ENCODE measurements at places on chromosomes 3 and 15. TPM values are rescaled to one million over a fixed set of nuclear protein-coding genes. Genes with fewer than 3 reads are reported as not detected.

The ITPKA gene
- total RNA-seq = 0.24 TPM

The ASTE1 gene
- 14.0 TPM for total RNA-seq

The ISY1 gene
- 65.7 TPM for total RNA-seq

The LRTM1 gene
- total RNA-seq = not detected

The ADPRH gene
- total RNA-seq = 3.8 TPM

The FAM240A gene
- total RNA-seq = not detected

DNA sequence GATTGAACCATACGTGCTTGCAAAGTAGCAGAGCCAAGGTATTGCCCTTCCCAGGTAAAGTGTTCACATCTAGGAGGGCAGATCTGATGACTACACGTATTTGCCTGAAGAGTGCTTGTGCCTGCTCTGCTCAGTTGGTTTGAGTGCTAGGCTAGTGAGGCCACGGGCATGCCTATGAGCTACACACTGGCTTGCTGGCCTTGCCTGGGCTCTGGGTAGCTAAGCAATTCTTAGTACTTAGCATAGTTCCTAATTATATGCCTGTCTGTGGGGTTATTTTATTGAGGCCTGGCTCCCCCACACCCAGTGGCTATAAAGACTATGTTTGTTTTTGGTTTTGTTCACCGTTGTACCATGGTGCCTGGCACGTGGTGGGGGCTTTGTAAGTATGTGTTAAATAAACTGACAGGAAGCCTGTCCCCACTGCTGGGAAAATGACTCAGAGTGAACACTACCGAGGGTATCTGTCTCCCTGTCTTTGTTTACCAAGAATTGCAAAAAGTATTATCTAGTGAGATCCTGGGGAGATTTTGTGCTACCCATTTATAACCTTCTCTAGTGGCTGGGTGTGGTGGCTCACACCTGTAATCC, 72.1 kb upstream of the ETV5 start:
- no peak for DNase-seq

GRCh38 chr3:27675287-27675686, 46.8 kb downstream of the EOMES start:
- no peak for DNase-seq

DNA sequence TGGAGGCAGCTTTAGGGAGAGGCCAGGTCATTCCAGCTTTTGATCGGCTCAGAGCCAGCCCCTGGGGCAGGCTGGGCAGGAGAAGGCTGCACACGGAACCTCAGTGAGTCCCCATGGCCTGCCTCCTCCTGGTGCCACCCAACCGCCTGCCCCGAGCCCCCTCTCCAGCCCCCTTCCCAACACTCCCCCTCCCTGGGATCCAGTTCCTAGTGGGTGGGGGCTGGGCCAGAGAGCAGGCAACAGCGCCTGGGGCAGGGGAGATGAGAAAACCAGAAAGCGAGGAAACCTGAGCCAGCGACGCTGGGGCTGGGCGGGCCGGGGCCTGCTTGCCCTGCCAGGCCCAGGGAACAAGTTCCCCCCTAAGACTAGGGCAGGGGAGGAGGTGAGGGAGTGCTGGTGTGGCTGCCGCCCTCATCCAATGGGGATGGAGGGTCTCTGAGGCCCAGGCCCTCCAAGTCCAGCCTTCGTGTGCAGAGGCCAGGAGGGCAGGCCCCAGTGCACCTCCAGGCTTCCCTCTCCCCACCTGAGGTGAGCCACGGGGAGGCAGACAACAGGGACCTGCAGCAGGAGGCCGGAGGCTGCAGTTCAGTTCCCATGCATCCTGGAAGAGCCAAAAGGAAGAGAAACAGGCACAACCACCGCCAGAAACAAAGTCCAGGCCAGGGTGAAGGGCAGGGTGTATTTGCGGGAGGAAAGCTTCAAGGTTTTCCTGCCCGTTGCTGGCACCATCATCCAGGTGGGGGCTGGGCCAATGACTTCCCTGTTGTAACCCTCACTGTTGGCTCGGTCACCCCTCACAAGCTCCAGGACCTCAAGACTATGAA, 4.0 kb upstream of the SEMA3F start:
- no peak for DNase-seq

DNA sequence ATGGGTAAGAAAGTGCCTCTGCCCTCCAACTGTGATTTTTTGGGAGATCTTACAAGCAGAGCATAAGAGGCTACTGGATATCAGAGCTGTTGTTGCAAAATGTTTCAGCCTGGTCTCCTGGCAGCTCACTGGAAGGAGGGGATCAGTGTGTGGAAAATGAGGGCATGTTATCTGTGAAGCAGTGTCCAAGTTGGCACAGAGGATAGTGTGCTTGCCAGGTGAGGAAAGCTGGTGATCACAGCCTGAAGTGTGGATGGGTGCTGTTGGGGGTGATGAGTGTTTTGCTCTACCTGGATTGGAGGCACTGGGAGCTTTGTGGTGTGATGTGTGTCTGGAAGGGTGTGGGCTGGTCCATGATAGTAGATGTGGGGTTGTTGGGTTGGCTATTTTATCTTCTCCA, 69.3 kb downstream of the MCTP2 start:
- DNase-seq = no peak

- no peak for DNase-seq
These were observed 4.3 kb upstream of the LTF start for GRCh38 chr3:46468753-46469600.

DNA sequence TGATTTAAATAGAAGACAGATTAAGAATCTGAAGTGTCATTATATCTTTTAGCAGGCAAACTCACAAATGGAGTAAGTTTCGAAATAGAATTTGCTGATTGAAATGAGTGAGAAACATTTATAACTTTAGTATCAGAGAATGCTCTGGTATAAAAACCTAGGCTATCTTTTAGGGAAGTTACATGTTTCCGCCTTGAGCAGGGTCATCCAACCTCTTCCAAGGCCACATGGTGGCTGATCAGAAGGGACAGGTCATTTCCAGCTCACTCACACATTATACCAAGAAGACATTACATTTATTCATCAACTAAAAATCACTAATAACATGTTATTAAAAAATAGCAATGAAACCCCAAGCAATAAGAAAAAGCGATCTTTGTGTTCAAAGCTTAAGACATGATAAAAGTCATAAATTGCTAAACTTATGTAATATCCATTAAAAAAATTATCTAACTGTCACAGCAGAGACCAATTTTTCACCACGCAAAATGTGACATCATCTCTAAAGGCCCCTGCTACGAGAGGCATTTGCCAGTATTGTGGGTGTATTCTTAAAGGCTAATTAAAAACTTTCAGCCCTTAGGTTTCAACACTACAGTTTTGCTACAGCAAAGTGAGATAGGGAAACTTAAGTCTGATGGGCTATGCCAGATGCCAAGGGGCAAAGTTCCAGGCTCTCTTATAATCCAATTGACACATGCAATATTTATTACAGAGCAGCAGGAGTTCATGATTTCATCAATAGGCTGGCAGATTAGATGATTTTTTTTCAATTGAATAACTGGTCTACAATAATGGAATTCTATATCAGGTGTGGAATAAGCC, 240.4 kb upstream of the TBL1XR1 start:
- DNase-seq = no peak

DNA sequence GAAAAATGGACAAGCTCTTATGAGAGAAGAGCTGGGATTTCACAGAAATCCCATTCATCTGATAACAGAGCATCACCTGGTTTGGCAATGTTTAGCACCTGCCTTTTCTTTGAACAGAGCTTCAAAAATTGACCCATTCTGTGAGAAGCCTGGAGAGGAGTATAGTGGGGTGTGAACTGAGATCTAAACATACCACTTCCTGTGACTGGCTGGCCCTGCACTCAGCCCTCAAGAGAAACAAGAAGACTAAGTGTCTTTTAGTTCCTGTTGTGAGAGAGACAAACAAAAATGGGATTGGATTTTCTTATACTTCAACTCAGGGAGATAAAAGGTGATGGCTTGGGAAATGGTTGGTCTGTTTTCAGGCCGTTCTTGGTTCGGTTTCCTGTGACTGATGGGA, 1060.2 kb downstream of the ROBO1 start:
- DNase-seq = peak; percentile 33

- DNase-seq = no peak
These were observed at the start of gene TGM5 for GRCh38 chr15:43266834-43267233. Gene TGM5, minus strand, starts transcription at chr15:43266928. Its CDS starts 79 bp downstream, at chr15:43266849.

- no peak for DNase-seq
These were observed 12.8 kb downstream of the GABRG3 start for GRCh38 chr15:26983822-26984221.

- DNase-seq = no peak
These were observed 57.5 kb upstream of the MEF2A start for GRCh38 chr15:99508311-99508645.

DNA sequence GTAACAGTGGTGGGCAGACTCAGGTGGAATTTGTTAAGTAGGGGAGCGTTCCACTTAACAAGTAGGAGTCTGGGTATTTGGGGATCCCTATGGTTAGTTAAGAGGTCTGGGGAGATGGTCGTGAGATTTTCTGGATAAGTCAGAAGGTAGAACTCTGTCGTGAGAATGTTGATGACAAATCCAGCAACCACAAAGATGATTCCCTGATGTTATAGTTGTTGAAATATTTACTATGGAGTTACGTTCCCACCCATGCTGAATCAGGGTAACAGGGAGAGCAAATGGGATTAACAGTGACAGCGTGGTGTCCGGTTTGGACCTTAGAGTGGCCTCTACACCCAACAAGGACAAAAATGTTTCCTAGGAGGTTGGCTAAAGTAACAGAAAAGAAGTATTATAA, 110.8 kb downstream of the MFSD1 start:
- no peak for DNase-seq

- DNase-seq = peak; percentile 53
These were observed 1.3 kb downstream of the SLC27A2 start for GRCh38 chr15:50183112-50183794.

DNA sequence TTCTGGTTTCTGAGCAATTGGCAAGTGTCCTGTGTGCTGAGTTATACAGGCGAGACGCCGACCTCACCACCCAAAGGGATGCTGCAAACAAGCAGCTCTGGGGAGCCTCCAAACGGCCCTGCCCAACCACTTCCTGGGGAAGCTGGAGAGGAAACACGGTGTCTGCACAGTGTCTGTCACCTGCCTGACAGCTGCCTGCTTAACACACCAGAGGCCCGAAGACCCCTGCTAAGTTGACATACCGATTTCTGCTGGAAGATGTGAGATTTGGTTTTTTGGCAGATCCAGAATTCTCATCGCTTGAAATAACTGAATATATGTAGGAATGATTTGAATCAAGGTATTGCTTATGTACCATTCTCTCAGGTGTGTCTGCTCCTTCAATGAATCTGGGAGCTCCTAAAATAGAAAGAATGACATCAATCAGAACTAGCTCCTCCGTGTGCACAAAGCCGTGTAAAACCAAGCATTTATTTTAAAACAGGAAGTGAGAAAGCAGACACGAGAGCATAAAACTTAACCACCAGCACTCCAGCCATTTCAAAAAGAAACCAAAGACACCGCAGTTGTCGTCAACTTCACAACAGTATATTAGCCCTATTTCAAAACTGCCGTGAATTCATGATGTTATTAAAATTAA, 27.2 kb downstream of the LRRC2 start:
- peak; percentile 93 for DNase-seq

DNA sequence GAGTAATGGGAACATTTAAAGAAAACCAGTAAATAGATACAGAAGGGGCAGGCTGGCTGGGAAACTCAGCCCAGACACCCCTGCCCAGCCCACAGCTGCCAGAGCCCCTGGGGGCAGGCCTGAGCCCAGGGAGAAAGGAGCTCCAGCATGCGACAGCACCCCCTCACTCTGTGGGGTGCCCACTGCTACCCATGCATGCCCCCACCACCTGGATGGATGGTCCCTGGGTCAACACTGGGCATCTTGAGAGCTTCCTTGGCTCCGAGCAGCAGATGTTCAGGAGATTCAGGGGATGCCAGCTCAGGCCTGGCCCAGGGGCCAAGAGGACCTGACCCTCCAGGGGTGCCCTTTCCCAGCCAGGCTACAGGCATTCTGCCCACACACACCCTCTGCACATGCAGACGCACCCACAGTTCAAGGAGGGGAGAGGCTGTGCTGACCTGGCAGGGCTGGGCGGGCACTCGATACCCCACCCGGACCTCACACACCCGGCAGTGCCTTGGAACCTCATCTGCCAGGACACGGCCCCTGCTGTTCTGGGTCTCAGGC, 31.5 kb downstream of the PTH1R start:
- no peak for DNase-seq

GRCh38 chr3:54955496-54955895, 27.6 kb upstream of the LRTM1 start:
- no peak for DNase-seq

DNA sequence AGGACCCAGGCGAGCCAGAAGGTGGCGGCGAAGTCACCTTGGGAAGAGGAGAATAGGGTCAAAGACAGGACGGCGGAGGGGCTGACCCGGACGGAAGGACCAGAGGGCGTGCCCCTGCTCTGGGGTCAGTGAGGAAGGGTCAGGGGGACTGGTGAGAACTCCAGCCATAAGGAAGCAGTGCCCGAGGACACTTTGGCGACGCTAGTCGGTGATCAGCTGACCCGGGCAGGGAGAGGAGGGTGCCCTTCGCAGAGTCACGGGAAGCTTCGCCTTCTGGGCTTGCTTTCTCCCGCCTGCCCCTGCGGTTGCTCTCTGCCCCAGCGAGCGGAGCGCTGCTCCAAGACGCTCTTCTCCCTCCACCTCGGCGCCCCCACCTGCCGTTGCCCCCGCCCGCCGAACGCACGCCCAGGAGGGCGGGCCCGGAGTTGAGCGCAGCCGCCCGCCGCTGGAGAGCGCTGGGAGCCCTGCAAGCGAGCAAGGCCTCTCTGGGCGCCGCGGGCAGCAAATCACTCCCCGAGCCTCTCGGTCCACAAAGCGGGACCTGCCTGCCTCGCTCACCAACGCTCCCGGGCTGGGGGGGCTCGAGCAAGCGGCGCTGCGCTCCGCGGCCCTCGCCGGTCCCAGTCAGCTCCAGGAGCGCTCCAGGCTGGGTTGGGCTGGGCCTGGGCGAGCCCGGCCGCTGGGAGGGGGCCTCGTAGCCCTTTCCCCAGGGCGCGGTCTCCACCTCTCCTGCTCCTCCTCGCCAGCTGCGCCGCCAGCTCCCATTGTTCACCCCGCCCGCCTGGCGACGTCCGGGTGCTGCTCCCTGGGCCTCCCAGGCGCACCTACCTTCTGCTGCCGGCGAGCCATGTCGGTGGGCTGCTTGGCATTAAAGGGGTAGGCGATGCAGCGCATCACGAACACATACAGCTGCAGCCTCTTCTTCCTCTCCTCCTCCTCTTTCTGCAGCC, 1.2 kb downstream of the CADPS start:
- DNase-seq = no peak

DNA sequence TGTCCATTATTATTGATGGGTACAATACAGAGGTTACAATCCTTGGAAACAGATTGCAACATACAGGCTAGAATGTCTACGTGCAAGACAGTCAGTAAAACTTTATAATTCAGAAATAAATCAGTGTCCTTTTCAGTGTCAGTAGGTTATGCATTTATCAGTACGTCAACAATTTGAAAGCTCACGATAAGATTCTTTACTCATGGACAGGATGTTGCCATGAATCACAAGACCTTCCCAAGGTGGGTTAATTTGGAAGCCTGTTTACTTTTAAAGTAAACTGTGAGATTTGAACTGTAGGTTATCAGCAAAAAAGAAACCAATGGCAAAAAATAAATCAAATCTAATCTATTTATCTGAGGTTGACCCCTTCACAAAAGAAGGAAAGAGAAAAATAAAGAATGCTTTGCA, 243.9 kb upstream of the AGTR1 start:
- DNase-seq = no peak
